Stimulated activated CD4-positive, alpha-beta T cell treated with anti-CD3 and anti-CD28 coated beads, Interleukin-1b, Interleukin-23, amount 100 ng/mL, for 48 hours (primary cell): ENCODE measurements at places on chromosomes 2 and 18.

DNA sequence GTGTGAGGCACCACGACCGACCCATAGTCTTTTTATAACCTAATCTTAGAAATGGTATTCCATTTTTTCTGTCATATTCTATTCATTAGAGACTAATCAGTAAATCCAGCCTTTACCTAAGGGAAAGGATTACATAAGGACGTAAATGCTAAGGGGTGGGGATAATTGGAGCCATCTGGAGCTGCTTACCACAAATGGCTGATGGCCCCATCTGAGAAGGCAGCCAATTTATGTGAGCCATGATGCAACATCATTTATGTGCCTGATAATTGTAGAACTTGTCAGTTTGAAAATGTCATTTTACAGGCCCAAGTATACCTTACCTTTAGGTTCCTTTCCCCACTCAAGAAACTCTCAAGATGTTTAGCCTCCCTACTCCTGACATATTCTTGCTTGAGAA is 44.0 kb downstream of the ARHGEF33 start:
- no peak for DNase-seq

GRCh38 chr2:36296798-36297197 is 58.8 kb upstream of the CRIM1 start:
- DNase-seq: no peak

DNA sequence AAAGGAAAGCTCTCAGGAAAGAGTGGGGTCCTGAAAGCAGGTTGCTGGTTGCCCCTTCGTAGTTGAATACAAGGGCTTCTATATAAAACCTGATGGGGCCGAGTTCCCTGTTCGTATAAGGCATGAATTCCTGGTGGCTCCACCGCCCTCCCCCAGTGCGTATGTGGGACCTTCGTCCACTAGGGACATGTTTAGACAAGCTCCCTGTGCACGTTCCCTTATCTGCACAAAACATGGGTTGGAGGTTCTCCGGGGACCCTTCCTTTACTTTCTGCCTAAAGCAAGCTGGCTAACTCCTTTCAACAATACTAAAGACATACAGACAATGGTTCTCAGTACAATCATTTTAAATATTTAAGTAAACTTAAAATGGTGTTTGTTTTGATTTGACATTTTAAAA is 8.0 kb downstream of the CLUL1 start:
- no peak for DNase-seq

GRCh38 chr2:154623819-154624218 is 74.7 kb upstream of the KCNJ3 start:
- no peak for DNase-seq

DNA sequence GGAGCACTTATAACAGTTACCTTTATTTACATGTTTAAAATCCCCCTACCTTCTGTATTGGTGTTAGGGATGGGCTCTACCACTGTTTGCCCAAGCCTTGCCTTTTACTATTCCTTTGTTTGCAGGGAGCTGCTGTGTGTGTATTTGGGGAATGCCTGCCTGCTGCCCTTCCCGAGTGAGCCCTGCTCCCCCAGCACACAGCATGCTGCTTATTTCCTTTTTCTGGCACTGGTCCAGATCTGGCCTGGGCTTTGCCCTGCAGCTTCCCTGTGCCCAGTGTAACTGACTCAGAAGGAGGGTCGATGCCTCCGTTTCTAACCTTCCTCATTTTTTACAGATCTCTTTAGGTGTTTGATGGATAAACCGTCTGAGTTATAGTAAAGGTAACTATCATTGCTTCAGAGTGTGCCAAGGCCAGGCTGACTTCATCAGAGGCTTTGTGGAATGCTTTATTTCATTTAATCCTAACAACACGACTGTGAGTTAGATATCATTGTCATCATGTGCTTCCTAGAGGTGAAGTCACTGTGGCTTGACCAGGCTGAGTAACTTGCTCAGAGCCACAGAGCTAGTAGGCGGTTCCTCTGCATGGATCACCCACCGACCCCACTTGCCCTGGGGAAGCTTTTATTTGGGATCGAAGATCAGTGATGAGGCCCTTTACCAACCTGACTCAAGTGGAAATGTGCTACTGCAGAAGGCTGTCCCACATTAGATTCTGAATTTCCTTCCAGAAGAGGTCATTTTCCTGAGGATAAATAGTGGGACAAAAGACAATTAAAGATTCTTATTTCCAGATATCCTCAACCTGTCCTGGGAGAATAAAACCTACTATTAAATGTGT is 238.8 kb downstream of the ZNF407 start:
- DNase-seq: no peak
